ENCODE measurements at places on chromosomes 7 and 10. TPM values are rescaled to one million over a fixed set of nuclear protein-coding genes. Genes with fewer than 3 reads are reported as not detected.
A peak's percentile ranks its signal among the peaks of the same experiment; 100 is the strongest.

DNA sequence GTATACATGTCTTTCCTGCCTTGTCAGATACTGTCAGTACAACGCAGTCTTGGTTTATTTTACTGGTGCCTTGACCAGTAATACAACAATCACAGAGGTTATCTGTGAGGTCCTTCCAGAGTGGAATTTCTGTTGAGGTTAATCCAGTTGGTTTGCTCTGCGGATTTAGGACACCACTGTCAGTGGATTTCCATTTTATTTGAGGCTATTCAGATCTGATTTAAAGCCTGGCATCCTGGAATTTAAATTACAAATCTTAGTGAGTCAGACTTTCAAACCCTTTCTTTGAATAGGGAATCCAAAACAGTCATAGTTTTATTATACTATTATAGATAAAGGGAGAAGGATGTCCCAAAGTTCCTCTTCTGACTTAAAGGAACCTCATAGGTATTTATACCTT is 40.5 kb downstream of the ANLN start:
- DNase-seq = no peak

GRCh38 chr7:131948434-131949053 is 392.1 kb upstream of the PODXL start:
- DNase-seq = no peak

GRCh38 chr7:114949231-114949630 is 27.3 kb downstream of the MDFIC start:
- DNase-seq = no peak

- DNase-seq = no peak
Observed at GRCh38 chr7:141649865-141650634, 51.9 kb downstream of the DENND11 start.

- no peak for DNase-seq
Observed at GRCh38 chr10:4024516-4025245, 239.7 kb upstream of the KLF6 start.

DNA sequence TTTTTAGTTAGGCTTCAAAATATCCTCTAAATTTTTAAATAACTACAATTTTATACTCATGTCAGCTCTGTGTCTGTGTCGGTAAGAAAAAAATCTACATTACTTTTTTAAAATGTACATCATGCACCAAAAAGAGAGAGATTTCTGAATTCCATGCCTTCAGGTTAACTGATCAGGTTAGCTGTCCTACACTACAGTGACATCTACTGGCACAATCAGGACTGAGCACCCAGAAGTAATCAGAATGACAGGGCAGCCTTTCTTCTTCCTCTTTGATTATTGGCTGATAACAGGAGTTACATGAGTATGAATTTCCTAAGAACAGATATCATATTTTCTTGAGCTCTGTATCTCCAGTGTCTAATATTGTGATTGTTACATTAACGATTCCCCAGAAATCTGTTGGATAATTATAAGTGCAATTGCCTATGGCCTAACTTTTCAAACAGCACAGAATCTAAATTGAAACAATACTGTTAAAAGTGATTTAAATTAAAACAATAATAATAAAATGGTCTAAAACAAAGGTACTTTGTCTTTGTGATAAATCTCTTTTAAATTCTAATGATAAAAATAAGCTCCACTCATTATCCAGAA is 41.8 kb upstream of the HYCC1 start:
- no peak for DNase-seq

- peak; percentile 15 for DNase-seq
Observed at GRCh38 chr10:110209926-110210673, 2.7 kb downstream of the MXI1 start.

DNA sequence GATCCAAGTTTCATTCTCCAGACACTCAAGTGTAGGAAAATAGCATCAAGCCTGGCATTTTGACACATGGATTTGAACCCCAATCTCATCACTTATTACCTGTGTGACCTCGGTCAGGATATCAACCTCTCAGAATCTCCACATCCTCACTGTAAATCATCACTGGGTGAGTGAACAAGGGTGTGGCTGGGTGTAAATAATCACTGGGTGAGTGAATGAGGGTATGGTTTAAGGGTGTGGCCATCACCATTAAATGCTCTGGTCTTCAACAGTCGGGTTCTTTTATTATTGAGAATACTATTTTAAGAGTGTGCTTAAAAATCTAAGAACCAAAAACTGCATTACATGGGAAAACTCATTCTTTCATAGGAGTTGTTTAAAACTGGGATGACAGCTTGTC is 200.1 kb downstream of the DOCK4 start:
- no peak for DNase-seq

CALML5 gene
- not detected for polyA plus RNA-seq

BAIAP2L1 gene
- 17.7 TPM for polyA plus RNA-seq

BTAF1 gene
- polyA plus RNA-seq = 55.4 TPM

DNA sequence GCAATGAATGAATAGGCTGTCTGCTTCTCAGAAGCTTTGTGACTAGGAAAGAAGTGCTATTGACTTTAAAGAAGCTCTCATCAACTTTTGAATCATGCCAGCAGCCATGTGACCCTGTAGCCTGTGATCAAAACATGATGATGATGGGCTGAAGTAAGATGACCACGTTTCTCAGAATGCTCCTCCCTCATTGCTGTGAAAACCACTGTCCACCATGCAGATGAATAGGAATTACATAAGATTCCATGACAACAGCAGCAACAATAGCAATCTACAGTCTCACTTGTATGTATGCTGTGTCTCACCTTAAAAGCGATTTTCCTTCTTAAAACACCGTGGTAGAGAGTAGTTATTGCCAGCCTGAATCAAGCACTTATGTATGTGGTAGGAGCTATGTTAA is 228.4 kb downstream of the TRIL start:
- no peak for DNase-seq

- DNase-seq = no peak
Observed at GRCh38 chr10:3723766-3724165, 61.2 kb downstream of the KLF6 start.

TFR2 gene
- 0.70 TPM for polyA plus RNA-seq

GRCh38 chr10:67621834-67622233 is 74.2 kb downstream of the CTNNA3 start:
- DNase-seq = no peak

DNA sequence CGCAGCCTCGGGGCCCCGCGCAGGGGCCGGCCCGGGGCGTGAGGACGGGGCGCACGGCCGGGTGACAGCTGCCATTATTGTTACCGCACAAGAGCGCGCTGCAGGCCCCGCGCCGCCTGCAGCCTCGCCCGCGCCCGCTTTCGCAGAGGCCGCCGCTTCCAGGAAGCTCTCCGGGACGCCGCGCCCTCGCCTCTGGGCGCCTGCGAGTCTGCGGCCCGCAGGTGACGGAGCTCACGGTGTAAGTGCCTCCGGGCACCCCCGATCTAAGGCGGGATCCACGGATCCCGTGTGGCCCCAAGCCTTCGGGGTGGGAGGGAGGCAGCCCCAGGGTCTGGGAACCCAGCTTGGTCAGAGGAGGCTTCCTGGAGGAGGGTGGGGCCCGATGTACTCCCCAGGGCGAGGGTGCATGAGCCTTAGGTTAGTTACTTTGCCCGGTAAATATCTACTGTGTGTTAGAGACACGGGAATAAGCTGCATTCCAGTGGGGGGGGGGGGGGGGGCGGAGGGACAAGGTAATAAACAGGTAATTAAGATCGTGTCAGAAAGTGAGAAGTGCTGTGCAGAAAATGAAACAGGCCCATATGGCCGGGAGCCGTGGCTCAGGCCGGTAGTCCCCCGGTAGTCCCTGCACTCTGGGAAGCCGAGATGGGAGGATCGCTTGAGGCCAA is 638 bp downstream of the IQCE start:
- DNase-seq = no peak

DNA sequence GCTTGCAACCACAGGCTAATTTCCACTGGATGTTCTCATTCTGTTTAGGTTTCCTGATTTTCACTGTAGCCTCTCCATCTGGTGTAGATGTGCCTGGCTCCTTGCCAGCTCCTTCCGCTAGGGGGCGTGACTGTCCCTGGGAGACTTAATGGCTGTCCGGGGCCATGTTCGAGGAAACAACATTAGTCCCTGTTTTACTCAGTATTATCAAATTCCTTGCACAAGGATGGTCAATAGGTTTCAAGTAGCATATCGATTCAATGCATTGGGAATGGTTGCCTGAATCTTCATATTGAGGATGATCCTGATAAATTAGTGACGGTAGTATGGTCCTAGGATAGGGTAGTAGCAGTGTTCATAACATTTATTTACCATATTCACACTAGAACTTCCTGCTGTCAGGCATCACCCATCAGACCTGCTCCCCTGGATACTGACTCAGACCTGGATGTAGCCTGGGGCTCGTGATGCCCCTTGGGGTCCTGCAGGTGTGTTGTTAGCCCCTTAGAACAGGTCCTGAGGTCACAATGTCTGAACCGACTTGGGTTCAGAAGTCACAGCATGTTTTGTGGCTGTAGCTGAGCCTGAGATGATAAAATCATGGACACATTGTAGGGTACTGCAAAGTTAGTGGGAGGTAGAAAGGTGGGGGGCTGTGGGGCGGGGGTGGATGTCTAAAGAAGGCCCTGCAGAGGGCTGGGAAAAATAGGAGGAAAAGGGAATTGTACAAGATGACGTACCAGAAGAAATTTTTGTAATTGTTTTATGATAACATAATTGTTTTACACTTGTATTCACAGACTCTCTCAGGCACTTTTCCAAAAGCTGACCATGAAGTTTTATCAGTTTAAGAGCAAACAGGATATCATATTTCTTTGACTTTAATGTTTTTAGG is 8.9 kb upstream of the EXOC6 start:
- DNase-seq = no peak

Measured in left renal cortex interstitium (tissue), 4 donors.